Activated CD4-positive, alpha-beta T cell treated with anti-CD3 and anti-CD28 coated beads, Interleukin-2, amount 10 ng/mL, durations not matched to agents 7 days and 5 days (primary cell): ENCODE measurements at places on chromosomes 1 and 21.
A peak's percentile ranks its signal among the peaks of the same experiment; 100 is the strongest.

GRCh38 chr1:193593147-193593885 is 406.9 kb upstream of the B3GALT2 start:
- DNase-seq, result no peak

DNA sequence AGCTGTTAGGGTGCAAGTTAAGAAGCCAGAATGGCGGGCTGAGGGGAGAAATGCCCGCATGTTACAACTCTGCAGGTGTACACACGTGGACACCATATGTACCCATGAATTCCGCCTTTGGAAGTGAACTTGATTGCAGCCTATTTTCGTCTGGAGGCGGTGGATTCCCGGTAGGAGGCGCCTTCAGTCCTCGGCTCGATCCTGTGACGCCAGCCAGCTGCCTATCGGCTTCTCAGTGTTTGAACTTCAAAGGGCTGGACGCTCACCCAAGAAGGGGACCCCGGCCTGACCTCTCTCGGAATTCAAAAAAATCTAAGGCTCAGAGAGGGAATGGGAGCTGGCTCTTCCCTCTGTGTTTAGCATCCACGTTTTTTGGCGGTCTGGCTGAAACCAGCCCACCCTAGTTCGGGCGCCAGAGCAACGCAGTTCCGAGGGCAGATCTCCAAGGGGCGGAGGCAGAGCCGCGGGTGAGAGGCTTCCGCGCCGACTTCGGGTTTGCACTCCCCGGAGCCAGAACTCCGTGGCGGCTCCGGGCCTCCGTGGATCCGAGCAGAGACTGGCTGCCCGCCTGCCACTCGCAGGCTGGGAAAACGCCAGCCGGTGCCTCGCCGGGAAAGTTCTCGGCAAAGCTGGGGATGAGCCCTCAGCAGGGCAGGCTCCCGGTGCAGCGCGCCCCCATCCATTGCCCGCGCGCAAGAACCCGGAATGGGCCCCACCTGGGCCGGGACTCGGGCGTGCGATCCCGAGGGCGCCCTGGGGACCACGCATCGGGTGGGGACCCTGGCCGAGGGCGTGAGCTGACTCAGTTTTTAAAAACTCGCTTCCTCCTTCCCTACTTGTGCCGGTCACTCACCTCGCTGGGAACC is 996 bp upstream of the TMEM51 start:
- DNase-seq, result no peak

GRCh38 chr1:176560681-176561080 is 97.7 kb downstream of the PAPPA2 start:
- no peak for DNase-seq

GRCh38 chr1:93722081-93723031 is 40.7 kb upstream of the BCAR3 start:
- no peak for DNase-seq

DNA sequence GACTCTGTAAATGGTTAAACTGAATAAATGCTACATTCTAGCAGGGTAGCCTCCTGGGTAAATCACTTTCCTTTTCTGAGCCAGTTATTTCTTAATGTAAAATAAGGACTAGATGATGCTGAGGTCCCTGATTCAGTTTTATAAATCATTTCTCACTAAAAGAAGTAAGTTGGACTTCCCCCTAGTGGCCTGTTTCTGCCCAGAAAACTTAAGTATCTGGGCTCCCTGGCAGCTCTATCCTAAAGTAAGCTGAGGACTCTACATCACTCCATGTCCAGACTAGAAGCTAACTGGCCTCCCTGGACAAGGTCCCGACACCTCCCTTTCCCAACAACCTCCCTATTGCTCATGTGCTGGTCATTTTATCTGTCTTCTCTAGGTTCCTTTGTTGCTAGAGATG is 3.0 kb downstream of the GPN2 start:
- DNase-seq, result peak; percentile 27

GRCh38 chr1:241225741-241226140 is 131.3 kb downstream of the RGS7 start:
- no peak for DNase-seq

- no peak for DNase-seq
Measured at GRCh38 chr1:223245983-223246382, 102.9 kb upstream of the TLR5 start.

GRCh38 chr1:222288053-222288452 is 259.9 kb downstream of the HHIPL2 start:
- no peak for DNase-seq

DNA sequence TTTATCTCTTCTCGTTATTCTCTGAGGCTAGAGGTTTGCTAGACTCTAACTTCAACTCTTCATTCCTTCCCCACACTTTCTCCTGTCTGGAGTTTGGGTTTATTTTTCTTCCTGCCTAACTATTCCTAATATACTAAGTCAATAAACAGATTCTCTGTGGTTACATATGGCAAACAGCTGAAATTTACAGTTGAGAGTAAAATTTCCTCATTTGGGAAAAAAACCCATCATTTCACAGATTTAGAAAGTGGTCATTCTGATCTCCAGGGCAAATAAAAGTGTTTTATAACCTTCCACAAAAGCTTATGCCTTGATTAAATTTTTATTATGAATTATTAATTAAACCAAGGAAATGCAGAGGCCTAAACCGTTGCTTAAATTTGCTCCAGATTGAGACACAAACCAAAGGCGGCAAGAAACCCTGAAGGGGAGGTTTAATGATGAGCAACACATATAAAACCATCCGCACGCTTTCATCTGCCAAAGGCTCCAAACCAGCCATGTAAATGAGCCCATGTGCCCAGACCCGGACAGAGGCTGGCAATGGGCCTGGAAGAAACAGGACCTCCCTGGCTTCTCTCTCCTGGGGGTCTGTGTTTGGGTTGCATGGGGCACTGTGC is 201.7 kb upstream of the LMO4 start:
- DNase-seq, result no peak

DNA sequence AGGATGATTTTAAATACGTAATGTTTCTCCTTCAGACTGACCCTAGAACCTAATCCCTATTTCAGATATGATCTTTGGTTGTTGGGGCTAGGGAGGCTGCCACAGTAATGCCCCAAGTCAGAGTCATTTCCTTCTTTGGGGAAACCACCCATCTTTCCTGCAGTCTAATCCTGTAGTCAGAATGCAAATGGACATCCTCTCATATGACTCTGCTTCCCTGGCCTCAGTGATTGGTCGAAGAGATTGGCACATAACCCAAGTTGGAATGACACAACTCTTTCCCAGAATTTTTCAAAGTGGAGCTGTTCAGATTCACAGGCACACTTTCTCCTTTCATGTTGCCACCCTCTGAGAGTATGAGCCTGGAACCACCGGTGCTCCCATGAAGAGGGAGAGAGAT is 58.8 kb upstream of the ZNF644 start:
- DNase-seq, result no peak

- DNase-seq, result no peak
Measured at GRCh38 chr1:30864681-30865080, 43.9 kb downstream of the SDC3 start.
